GM13976 (cell line): ENCODE measurements at places on chromosomes 5 and 9.

GRCh38 chr9:19938990-19939733, 150.3 kb upstream of the SLC24A2 start:
- no peak for DNase-seq

DNA sequence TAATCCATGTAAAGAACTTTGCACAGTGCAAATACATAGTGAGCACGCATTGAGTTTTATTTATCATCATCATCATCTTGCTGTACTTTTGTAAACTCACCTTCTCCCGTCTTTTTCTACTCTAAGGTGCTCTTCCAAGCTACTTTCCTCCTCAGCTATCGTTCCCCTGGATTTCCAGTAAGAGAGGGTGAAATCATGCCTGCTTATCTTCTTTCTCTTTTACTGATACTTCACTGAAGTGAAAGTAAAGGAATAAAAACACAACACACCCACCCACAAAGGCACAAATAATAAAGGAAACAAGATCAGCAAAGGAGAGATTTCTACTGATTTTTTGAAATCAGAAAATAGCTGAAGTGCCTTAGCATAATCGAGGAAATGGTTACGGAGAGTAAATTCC, 509.9 kb downstream of the RAB3C start:
- DNase-seq, result no peak

GRCh38 chr5:36875051-36875789, 1.3 kb upstream of the NIPBL start:
- peak; percentile 40 for DNase-seq

GRCh38 chr5:68304421-68305052, 89.0 kb downstream of the PIK3R1 start:
- no peak for DNase-seq

DNA sequence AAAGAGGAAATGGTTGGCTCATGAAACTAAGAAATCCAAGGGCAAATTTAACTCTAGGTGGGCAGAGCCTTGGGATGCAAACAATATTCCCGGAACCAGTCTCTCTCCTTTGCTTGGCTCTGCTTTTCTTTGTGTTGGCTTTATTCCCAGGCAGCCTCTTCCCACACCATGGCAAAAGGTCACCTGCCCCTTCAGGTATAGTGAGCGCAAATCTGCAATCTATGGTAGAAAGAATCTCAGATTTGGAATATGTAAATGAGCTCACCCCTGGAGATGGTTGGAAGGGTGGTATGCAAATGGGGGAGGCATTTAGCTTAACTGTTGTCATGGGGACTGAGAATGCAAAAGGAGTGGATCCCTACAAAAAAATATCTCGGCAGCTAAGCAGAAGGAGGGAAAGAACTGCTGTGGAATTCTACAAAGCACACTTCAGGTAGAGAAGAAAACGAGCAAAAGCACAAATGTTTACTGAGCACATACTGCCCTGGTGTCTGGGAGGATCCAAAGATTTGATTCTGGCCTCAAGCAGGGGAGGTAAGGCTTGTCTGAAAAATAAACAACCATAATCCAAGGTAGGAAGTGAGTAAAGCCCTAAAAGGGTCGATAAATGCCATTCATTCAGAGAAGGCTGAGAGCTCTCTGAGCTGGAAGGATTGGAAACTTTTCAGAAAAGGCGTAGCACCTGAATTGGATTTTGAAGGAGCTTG, 139.7 kb downstream of the TLE1 start:
- no peak for DNase-seq

GRCh38 chr5:33257807-33258429, 182.8 kb upstream of the TARS1 start:
- DNase-seq, result no peak

DNA sequence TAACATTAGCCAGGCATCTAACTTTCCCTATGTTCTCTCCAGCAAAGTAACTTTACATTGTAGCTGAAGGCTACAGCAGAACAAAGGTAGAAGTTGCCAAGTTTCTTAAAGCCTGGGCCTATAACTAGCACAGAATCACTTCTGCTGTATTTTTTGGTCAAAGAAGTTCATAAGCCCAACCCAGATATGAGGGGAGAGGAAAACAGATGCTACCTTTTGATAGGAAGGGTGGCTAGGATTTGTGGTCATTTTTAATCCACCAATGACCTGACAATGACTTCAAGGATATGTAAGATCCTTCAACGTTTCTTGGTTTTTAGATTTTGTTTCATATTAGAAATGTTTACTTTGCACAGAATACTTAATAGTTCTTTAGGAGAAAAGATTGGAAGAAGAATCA, 64.2 kb upstream of the RANBP3L start:
- DNase-seq, result no peak

DNA sequence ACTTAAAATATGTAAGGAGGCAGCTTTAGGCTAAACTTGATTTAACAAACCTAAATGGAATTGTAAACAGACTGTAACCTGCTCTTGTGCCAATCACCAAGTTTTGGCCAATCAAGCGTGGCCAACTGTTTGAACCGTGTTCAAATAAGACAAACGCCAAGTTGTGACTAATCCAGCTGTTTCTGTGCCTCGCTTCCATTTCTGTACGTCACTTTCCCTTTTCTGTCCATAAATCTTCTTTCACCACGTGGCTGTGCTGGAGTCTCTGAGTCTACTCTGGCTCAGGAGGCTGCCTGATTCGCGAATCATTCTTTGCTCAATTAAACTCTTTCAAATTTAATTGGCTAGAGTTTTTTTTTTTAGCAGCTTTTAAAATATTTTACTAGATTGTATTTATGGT, 71.3 kb downstream of the LIX1 start:
- DNase-seq, result no peak

- DNase-seq, result no peak
Measured at GRCh38 chr5:33153372-33153771, 287.4 kb upstream of the TARS1 start.

DNA sequence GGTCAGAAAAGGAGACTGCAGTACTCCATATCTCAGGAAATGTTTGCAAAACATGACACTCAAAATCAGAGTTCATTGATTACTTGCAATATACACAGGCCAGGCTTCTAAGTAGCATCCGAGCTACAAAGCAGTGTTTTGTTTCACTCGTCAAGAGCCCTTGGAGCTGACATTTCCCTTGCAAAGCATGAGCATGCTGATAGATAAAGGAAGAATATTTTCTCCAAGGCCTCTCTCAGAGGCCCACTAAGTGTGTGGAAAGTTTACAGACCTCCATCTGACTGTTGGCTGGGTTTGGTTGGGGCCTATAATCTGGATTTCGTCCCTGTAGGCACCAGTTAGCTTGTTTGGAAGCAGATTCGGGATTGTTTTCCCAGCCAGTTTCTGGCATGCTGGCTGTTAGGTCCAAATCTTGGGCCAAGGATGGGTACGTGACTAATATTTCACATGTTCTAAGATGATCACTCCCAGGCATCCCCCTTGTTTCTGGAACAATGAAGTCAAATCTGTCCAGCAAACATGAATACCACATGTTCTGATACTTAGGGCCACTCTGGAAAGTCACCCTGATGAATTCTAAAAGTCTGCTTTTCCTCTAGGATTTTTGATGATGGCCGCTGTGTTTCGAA, 161.3 kb downstream of the RFK start:
- no peak for DNase-seq

DNA sequence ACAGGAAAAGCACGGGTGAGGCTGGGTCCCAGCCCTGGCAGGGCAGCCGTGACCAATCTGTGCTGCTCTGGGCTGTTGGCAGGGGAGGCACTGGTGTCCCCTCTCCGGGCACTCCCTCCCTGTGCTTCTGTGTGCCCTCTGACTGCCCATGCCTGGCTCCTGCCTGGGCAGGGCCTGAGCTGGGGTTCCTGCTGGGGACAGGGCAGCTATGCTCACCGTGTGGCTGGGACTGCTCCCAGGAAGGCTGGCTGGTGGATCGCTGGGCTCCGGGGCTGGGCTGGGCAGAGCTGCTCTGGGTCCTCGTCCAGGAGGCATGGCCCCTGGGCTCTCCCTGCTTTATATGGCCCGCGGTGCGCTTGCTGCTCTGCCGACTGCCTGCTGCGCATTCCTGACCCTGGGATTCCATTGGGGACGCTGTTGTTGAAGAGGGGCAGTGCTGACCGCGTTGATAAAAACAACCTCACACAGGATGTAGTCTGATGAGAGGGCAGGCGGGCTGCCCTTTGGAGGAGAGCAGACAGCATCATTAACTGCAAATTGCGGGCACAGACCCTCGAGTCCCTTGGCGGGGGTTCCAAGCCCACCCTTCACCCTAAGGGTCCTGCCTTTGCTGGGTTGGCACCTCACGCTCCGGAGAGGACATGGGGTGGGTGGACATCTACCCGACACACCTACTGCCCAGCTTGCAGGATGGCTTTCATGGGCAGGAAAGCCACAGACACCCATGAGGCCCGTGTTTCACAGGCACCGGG, 955 bp downstream of the QRFP start:
- no peak for DNase-seq

DNA sequence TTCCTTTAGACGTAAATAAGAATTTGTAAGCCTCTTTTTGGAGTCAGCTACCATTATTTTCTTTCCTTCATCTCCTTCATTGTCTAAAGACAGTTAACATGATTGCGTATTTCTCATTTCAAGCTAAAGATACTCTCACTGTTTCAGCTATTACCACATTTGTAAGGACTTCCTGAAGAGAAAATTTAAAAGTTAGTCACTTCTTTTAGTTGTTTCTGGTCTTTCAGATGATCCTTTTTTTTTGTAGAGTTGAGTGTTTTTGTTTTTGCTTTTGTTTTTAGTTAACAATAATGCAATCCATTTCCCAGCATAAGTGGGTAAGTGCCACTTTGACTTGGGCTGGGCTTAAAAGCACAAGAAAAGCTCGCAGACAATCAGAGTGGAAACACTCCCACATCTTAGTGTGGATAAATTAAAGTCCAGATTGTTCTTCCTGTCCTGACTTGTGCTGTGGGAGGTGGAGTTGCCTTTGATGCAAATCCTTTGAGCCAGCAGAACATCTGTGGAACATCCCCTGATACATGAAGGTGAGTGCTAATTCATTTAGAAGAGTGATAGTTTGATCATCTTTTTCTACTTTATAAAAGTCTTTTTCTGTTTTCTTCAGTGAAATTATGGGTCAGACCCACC, 2.0 kb downstream of the IL31RA start:
- DNase-seq, result no peak

- peak; percentile 36 for DNase-seq
Measured at GRCh38 chr5:75510836-75511434, 494 bp downstream of the CERT1 start.

GRCh38 chr5:91820874-91821273, 437.8 kb upstream of the ARRDC3 start:
- DNase-seq, result no peak

DNA sequence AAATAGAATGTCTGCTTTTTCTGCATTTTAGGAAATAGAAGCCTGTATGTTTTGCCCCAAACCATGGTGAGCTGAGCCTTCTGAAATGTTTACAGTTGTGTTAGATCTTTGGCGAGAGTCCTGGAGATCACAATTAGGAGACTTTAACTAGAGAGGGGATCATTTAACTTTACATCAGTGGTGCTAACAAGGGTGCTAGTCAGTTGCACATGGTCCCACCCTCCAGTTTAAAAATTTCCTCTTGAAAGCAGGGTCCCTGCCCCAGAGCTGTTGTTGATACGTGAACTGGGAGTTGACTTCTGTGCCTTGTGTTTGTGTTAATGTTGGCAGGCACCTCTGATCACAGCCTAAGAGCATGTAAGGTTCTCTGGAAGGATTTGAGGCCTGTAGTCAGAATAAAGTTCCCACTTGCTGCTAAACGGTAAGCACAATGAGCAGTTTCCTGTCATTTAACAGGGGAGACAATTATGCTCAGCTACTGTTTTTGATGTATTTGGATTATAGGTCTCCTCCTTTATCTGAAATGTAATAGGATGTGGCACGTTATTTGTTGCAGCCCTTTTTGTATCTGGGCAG, 43.7 kb downstream of the RASGRF2 start:
- DNase-seq, result no peak

DNA sequence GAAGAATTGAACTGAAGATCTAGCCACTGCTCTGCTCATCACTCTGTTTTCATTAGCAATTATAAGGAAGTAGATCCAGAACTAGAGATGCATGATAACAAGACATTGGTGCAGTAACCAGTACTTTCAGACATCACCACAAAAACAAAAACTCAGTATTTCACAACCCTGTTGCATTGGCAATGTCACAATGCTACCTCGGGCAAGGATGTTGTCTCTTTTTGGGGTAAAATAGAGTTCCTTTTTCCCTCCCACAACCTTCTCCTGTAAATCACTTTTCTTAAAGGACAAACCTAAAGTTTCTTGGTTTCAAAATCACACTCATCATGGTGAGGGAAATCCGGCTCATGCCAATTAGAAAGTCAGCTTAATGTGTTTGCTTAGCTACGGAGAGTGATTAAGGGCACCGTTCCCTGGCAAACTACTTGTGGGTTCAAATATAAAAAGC, 420.1 kb upstream of the MEF2C start:
- no peak for DNase-seq

GRCh38 chr5:76737846-76738245, 21.9 kb downstream of the F2R start:
- no peak for DNase-seq

- DNase-seq, result no peak
Measured at GRCh38 chr5:146697211-146697610, 181.2 kb upstream of the GPR151 start.

GRCh38 chr5:40796487-40796889, 1.7 kb downstream of the PRKAA1 start:
- no peak for DNase-seq

DNA sequence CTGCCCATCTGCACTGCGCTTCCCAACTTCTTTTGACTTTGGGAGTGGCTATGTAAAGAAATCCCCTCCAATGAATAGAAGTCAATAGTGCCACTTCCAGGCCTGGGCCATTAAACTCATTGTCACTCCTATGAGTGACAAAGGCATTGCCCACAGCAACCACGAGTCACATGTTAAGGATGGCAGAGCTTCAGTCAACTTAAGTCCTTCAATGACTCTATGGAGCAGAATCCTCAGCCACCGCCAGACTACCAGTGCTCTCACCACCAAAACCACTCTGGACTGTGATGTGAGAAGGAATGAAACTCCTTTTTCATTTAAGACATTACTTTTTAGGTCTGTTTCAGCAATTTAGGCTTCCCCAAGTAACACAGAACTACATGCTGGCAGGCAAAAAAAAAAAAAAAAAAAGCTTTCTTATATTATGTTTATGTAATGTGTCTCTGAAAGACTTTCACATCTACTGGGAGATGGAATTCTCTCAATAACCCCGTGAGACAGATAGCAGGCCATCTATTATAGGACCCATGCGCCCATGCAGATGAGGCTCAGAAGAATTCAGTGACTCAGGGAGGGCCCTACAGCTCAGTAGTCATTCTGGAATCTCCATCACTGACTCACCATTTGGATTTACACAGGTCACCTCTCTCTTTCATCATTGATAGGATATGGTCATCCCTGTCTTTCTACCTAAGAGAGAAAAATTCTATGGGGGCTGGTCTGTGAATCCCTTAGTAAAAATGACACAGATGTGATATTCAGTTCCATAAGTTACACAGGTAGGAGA, 180.5 kb downstream of the CEMIP2 start:
- DNase-seq, result no peak
